ENCODE measurements at places on chromosomes 2 and 18.

GRCh38 chr2:98691303-98691702 is 39.6 kb downstream of the MGAT4A start:
- DNase-seq, result no peak

DNA sequence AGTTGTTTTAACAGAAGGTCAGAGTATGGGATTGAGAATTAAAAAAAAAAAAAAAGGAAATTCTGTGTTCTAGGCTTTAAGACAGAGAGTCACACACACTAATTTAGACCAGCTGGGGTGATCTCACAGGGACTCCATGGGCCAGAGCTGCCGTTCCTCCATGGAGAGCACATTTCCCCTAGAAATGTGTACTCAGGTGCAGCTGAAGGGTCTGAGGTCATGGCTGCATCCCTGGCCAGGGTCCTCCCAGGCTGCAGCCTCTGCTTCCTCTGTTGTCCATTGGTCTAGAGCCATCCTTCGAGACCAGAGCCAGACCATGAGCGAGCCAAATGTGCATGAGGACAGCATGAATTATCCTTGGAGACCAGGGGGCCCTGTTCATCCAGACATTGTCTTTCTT is 190.1 kb upstream of the TNP1 start:
- DNase-seq, result no peak

DNA sequence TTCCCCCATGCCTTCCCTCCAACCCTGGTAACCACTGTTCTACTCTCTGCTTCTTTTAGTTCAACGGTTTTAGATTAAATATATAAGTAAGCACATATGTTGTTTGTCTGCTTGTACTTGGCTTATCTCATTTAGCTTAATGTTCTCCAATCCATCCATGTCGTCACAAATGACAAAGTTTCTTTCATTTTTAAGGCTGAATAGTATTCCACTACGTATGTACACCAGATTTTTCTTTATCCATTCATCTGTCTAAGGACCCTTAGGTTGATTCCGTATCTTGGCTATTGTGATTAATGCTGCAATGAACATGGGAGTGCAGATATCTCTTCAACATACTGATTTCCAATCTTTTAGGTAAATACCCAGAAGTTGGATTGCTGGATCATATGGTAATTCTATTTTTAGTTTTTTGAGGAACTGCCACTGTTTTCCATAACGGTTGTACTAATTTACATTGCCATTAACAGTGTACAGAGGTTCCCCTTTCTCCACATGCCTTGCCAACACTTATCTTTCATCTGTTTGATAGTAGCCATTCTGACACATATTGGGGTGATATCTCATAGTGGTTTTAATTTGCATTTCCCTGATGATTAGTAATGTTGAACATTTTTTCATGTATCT is 8.1 kb downstream of the ASB3 start:
- no peak for DNase-seq

GRCh38 chr2:223260681-223261080 is 208.7 kb downstream of the KCNE4 start:
- DNase-seq, result no peak

GRCh38 chr2:152097290-152097800 is 1.5 kb downstream of the CACNB4 start:
- no peak for DNase-seq

DNA sequence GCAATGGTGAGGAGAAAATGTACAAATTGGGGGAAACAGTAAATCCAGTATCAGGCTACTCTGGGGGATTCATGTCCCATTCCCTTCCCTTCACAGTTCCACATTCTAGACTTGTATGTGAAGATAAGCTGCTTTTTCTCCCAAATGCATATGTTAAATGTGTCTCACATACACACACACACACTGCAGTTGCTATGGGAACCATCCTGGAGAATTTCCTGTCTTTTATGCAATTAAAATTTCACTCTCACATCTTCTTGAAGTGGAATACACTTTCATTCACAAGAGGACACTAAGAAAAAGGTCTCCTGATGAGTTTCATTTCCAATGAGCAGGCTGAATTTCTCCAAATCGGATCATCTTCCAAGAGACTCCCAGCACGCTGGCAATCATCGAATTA is 366.0 kb downstream of the LRATD1 start:
- DNase-seq, result no peak

GRCh38 chr2:28419443-28420270 is 27.0 kb downstream of the FOSL2 start:
- DNase-seq, result no peak

- DNase-seq, result no peak
Observed at GRCh38 chr2:11121099-11121822, 34.0 kb upstream of the SLC66A3 start.

DNA sequence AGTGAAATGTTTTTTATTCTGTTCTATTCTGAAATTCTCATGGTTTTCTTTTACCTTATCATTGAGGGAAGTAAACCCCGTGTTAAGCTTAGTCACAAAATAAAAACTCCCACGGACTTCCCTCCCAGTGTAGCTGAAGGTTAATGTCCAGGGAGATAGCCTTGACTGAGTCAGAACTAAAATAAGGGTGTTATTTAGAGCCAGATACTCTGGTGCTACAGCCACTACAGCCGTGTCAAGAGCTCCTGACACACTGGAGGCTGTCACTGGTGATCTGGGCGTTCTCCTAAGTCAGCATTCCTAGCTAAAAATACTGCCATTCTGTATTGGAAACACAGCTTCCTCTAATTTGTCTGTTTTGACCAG is 82.0 kb upstream of the RANBP2 start:
- DNase-seq, result no peak

- no peak for DNase-seq
Observed at GRCh38 chr2:127092901-127093516, 13.9 kb downstream of the BIN1 start.

- no peak for DNase-seq
Observed at GRCh38 chr2:152626911-152627339, 90.3 kb downstream of the PRPF40A start.

DNA sequence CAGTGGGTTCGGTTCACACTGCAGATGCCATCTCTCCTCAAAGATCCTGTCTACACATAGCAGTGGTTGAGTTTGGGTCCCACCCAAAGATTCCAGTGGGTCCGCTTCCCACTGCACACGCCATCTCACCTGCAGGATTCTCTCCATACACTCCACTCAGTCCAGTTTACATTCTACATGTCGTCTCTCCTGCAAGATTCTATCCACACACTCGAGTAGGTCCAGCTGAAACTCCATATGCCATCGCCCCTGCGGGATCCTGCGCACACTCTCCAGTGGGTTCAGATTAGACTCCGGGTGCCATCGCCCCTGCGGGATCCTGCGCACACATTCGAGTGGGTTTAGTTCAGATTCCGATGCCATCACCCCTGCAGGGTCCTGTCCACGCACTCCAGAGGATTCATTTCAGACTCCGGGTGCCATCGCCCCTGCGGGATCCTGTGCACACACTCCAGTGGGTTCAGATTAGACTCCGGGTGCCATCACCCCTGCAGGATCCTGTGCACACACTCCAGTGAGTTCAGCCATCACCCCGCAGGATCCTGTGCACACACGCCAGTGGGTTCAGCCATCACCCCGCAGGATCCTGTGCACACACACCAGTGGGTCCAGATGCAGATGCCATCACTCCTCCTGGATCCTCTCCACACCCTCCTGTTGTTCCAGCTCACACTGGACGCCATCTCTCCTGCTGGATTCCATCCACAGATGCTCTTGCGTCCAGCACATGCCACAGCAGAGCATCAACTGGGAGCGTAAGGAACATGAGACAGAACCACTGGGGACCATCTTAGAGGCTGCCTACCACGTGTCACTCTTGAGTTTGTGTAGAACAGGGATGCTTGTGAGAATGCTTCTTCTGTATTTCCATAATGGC is 3.0 kb upstream of the PXDN start:
- no peak for DNase-seq
